ENCODE measurements at places on chromosomes 5 and 9.

DNA sequence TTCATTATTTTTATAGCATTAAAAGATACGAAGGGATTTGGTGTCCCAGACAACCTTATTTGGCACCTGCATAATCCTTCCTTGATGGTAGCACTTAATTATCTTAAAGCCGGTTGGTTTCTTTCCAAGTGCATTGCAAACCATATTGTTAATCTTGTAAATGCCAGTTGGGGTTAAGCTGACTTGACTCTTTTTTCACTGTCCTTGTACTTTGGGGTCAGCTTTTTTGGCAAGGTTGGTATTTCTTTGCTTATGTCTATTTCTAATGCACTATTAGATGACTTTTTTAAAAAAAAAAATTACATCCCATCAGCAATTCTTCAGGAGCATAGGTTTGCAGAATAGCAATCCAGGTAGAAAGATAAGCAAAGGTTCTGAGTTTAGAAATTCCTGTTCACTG lies 466.8 kb upstream of the TLE4 start:
- no peak for DNase-seq

DNA sequence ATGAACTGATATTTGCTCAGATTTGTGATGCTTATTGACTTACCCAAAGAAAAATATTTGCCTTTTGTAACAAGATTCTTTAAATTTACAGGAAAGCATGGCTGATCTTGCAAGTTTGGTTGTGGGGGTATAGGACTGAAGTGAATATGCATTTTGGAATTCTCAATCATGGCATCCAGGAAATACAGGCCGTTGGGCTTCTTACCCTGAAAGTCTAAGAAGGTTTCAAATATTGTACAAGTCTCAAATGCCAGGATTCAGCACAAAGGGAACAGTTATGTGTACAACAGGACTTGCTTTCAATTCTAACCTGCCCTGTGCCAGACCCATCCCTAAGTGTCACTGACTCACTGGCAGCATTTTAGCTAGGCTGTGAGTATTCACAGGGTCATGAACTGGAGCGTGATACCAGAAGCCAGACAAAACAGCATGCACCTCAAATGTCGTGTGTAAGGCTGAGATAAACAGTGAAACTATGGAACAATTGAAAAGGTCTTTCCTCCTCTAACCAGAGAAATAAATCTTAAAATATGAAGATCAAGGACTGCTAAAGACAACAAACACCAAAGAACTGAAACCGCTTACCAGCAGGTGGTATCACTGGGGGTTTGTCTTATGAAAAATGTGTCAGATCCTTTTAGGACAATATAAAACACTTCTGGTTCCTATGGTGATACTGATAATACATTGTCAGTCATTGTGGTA lies 168.6 kb upstream of the RGMB start:
- DNase-seq = no peak

GRCh38 chr9:126857261-126857960 lies 3.0 kb upstream of the ZBTB34 start:
- no peak for DNase-seq

GRCh38 chr5:150394131-150394530 lies 18.6 kb downstream of the CD74 start:
- no peak for DNase-seq

- DNase-seq = peak; percentile 28
Measured at GRCh38 chr5:87340716-87341115, 72.0 kb downstream of the CCNH start.

GRCh38 chr5:77316871-77317661 lies 106.6 kb downstream of the PDE8B start:
- no peak for DNase-seq

- DNase-seq = no peak
Measured at GRCh38 chr5:121121786-121122185, 657.7 kb downstream of the PRR16 start.

DNA sequence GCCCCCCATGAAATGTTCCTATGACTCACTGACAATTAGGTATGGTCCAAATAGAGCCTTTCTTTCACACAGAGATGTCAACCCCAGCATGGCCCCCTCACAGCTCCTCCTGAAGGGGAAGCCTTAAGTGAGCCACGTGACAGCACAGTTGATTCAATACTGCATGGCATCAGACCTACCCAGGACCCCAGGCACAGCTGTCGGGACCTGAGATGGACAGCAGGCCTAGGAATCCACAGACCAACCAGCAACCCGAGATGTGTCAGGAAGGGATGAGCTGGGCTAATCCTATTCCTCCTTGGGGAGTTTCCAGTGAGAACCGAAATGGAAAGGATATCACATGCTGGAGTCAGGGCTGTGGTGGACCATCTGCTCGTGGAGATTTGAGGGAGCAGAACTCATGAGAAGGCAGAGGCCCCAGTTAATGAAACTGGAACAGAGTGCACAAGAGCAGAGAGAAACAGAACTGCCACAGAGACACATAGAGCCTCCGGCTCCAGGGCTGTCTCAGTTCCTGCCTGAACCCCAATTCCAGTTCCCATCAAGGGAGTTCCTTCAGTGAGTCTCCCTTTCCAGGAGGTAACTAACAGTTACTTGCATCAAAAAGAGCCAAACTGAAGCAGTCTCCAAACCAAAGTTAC lies 42.1 kb upstream of the SMIM23 start:
- no peak for DNase-seq

GRCh38 chr5:127072861-127073846 lies at the start of gene C5orf63:
C5orf63 (minus strand) TSS chr5:127073502; CDS start chr5:127058995, 14,507 bp downstream.
- DNase-seq = no peak

- DNase-seq = no peak
Measured at GRCh38 chr9:35085078-35085477, 5.3 kb upstream of the FANCG start.

- DNase-seq = no peak
Measured at GRCh38 chr9:126474786-126475485, 138.8 kb upstream of the LMX1B start.

- DNase-seq = no peak
Measured at GRCh38 chr5:97635553-97635952, 452.5 kb upstream of the RIOK2 start.

GRCh38 chr9:75626860-75627259 lies 263.6 kb upstream of the PCSK5 start:
- no peak for DNase-seq

DNA sequence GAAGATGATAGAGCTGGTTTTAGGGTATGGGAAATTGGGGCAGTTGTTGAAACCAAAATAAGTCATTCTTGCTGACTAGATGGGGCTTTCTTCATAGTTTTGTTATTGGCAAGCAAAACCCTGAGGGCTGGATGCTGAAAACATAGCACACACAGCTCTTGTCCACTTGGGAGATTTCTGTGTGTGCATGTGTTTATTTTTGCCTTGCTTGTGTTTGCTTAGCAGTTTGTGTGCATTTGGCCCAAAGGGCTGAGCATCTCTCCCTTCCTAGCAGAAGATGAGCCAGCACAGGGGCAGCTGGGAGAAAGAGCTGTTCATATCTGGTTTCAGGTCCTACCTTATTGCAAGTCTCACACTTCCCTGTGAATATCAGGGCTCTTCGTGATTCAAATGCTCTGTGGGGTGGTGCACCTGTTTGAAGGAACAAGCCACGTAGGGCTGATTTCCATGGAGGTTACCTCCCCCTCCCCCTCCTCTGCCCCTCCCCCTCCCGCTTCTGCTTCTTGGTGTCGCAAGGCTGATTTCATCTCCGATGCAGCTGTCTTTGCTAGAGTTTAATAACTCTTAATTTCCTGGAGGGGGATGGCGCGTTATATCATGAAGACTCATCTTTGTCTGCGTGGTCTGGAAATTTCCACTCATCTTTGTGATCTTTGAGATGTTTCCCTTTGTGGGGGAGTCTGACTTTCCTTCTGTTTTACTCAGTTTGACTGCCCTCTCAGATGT lies 296.5 kb downstream of the ARHGAP26 start:
- DNase-seq = no peak

- no peak for DNase-seq
Measured at GRCh38 chr5:103033696-103034095, 86.2 kb downstream of the GIN1 start.

DNA sequence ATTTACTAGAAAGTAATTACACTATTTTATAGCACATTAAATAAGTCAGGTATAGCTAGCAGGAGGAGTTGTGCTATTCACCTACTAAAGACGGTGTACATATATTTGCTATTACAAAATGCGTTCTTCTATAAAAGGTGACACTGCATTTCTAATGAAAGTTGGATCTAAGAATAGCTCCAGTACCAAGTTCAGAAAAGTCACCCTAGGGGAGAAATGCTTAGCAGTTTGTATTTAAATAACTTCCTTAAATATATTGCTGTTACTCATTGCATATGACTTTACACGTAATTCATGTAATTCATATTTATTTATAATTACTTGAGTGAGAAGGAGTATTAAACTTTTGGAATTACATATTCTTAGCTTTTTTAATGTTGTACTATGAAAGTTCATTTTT lies 7.0 kb upstream of the SUB1 start:
- no peak for DNase-seq

GRCh38 chr5:14373685-14374084 lies 207.9 kb upstream of the OTULINL start:
- no peak for DNase-seq

DNA sequence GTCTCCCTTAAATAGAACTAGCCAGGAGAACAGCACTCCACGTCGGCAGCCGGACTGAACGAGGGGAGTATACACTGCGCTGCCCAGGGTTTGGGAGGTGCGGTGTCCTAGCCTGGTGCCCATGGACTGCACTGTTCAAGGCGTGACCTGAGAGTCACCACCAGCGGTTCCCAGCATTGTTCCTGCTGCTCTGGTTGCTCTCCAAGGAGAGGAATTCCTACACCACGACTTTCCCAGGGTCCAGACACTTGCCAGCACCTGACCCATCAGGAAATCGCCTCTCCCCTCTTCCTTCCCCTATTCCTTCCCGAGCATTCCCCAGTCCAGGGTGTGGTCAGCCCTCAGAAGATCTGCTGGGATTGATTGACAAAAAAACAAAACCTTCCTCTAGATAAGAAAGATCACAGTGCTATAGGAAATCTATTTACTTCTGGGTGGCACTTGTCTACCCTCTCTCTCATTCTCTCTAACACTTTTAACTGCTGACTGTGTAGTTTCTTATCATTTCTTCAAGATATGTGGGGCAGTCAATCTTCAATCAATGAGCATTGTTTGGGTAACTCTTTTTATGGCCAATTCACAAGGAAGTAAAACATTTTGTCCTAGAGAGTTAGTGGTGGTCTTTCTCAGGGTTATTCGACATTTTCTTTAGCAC lies 297.8 kb upstream of the ACTBL2 start:
- no peak for DNase-seq

DNA sequence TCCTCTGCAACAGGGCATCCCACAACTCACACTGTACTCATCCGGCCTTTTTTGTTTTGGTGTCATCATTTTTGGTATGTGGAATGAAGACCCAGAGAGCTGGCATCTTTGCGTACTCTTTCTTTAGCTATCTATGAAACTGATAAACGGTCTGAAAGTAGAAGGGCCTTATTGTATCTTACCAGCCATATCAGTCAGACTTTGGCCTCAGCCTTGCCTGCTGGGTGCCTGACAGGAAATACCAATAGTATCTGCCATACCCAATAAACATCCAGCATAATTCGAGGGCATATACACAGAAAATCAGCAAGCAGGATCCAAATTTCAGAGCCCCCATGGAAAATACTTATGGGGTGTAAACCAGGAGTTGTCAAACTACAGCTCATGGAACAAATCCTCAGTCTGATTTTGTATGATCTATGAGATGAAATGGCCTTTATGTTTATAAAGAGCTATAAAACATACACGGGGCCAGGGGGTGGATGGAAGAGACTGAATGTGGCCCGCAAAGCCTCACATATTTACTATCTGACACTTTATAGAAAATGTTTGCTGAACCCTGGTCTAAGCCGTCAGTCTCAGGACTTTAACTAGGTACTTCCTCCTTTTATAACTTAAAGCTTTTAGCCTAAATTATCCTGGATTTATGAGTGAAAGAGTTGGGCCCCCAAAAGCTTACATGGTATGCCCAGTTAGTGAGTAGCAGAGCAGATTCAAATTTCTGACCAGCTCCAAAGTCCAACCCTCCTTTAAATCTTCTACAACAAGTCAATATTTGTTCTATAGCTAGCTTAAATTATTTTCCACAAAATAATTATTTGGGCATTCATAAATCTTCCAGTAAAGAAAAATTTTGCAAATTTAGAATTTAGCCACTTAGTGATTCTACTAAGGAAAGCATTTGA lies 308.0 kb upstream of the PUM3 start:
- no peak for DNase-seq

GRCh38 chr5:6321078-6321477 lies 57.3 kb downstream of the MED10 start:
- DNase-seq = no peak

- peak; percentile 33 for DNase-seq
Measured at GRCh38 chr9:135504262-135505243, 4.1 kb downstream of the MRPS2 start.

DNA sequence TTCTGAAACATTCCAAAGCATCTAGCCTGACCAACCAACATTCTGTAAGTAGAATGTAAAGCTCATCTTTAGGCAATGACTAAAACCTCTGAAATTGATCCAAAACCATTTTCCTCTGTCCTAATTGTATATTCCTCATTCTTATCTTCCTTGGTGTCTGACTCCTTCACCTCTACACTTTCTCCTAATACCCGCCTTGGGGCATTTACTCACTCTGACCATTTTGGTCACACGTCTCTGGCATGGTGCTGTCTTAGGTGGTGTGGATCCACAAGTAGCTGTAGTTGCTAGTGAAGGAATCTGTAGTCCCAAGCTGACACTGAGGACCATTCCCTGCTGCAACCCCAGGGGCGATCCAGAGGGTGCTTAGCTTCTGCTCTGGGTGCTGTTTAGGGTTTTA lies 40.8 kb upstream of the LMNB1 start:
- no peak for DNase-seq

DNA sequence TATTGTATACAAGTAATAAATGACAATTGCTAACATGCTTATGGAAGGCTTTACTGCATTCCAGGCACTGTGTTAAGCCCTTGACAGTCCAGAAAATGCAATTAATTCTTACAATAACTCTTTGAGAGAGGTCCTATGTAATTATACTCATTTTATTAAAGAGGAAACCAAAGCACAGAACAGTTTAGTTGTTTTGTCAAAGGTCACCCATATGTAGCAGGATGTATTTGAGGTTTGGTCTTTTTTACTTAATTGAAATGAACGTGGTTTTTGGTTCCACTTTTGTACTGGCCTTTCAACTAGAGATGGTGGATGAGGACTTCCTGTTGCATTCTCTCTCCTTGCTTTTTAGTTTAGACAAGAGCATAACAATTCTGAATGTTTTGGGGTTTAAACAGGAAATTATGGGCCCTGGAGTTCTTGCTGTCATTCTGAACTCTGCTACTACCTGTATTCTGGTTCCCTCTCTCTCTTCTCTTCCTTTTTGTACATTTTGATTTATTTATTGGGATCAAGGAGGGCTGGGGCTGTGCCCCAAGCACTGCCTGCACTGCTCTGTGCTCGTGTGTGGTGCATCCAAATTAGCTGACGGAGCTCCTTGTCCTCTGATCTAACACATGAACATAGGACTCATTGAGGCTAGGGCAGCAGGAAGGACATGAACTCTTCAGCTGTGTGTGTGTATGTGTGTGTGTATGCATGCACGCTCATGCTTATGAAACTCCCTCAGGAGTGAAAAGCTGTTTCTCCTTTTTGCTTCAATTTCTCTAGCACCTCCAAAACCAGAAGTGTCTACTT lies 47.4 kb downstream of the SLC28A3 start:
- DNase-seq = no peak
